Activated naive CD4-positive, alpha-beta T cell (primary cell): ENCODE measurements at places on chromosomes 5 and 9.

- no peak for DNase-seq
These were observed 339.7 kb downstream of the NTRK2 start for GRCh38 chr9:85009251-85009650.

DNA sequence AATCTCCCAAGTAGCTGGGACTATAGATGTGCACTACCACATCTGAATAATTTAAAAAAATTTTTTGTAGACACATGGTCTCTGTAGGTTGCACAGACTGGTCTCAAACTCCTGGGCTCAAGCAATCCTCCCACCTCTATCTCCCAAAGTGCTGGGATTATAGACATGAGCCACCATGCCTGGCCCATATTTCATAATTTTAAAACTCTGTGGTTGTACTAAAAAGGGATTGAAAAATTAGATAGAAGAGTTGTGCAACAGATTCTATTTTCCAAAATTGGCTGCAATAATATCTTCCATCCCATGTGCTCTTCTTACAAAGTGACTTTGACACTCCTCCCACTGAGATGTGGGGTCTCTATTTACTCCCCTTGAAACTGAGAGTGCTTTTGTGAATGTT, 7.6 kb upstream of the UHRF2 start:
- DNase-seq, result no peak

- DNase-seq, result peak; percentile 23
These were observed 6.7 kb upstream of the WNT8A start for GRCh38 chr5:138077064-138077696.

- DNase-seq, result no peak
These were observed 62.0 kb upstream of the GARNL3 start for GRCh38 chr9:127202461-127203169.

DNA sequence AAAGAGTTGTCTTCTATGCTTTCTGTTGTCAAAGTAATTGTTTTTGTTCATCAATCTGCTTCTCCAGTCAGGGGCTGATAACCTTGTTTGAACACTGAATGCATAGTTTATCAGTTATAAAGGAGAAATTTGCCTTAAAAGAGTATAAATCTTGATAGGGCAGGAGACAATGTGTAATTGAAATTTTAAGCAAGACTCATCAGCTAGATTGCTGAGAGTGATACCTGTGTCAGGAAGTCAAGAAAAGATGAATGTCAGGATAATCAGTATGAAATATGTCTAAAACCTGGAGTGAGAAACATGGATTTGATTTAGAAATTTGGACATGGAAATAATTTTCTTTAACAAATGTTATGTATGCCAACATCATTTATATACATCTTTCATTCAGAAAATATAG, 1258.1 kb downstream of the EFNA5 start:
- DNase-seq, result no peak

- DNase-seq, result no peak
These were observed 408.3 kb downstream of the KDM4C start for GRCh38 chr9:7166074-7166473.

GRCh38 chr5:143340891-143341685, 62.4 kb downstream of the NR3C1 start:
- no peak for DNase-seq

DNA sequence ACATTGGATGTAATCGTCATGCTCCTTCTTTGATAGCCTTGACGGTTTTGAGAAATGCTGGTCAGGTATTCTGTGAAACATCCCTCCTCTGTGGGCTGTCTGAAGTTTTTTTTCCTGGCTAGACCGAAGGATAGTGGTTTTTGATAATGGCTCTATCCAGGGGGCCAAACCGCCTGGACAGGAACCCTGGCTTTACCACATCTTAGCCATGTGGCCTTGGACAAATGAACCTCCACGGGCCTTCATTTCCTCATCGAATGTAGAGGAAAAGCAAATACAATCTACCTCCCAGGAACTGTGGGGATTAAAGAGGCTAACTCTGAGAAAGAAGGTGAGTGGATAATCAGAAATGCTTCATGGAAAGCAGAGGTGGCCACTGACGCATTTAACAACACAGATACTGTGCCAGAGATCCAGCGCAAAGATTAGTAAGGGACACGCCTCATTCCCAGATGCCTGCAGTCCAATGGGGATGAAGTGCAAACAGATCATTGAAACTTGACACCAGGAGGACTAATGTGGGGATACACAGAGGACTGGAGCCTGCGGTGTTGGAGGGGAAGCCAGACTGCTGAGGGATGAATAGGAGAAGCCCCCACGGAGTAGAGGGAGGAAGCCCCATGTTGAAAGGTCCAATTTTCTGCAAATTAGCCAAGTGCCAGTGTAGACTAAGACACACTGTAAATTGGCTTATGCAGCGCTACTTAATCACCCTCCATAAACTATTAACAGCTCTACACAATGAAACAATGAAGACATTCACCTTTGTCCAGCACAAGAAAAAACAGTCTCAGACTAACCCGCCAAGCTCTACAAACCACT, 41.6 kb downstream of the MYO10 start:
- DNase-seq, result no peak

- no peak for DNase-seq
These were observed 16.6 kb downstream of the LHFPL2 start for GRCh38 chr5:78631931-78632330.

GRCh38 chr9:114472765-114473446, 32.4 kb downstream of the WHRN start:
- DNase-seq, result no peak

GRCh38 chr9:131097126-131097947, 1.0 kb downstream of the AIF1L start:
- no peak for DNase-seq

DNA sequence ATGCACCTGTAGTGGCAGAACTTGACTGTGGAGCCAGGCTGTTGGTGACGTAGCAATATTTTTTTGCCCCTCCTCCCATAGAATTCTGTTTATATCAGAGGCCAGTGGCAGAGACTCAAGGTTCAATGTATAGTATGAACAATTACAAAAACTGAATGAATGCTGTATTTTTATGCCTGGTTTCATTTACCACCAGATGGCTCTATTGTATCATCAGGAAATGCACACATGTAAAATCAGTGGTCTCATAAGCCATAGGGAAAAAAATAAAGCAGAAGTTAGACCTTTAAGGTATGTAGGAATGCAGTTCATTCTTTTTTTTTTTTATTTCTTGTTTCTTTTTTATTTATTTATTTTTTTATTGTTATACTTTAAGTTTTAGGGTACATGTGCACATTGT, 43.6 kb downstream of the CCDC192 start:
- DNase-seq, result no peak
